GM12878 (cell line): ENCODE measurements at places on chromosomes 2 and 18. TPM values are rescaled to one million over a fixed set of nuclear protein-coding genes. Genes with fewer than 3 reads are reported as not detected.

GRCh38 chr2:68926796-68927195 is 25.9 kb downstream of the GKN2 start:
- no peak for DNase-seq

- DNase-seq: no peak
Observed at GRCh38 chr2:168926621-168927386, 25.7 kb downstream of the G6PC2 start.

DNA sequence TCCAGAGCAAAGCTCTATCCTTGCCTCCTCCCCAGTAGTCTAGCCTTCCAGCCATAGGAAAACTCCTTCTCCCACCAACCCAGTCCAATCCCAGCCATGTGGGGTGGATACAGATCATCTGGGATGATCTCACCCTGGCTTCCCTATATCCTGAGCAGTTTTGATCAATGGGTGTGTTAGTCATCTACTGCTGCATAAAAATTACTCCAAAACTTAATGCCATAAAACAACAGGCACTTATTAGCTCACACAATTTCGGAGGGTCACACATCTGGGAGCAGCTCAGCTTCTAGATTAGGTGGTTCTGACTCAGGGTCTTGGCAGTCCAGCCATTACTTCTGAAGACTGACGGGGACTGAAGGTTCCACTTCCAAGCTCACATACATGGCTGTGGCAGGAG is 190.4 kb downstream of the SPP2 start:
- no peak for DNase-seq

GRCh38 chr2:63422556-63422955 is 165.7 kb downstream of the WDPCP start:
- no peak for DNase-seq

DNA sequence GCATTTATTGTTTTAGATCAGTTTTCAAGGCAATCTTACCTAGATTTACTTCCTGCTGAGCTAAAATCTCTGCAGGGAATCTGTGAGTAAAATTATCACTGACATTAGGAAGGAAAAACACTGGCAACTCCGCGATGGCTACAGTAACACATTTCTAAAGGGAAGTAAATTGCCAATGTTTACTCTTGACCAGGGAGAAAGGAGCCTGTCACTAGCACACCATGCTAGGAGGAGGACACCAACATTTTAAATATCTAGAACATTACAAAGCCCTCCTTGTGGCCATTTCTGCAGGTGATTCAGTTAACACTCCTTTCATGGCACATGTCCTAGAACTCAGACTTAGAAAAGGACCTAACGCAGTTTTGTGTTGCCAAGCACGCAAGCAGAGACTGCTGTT is 58.4 kb downstream of the TCF4 start:
- no peak for DNase-seq

DNA sequence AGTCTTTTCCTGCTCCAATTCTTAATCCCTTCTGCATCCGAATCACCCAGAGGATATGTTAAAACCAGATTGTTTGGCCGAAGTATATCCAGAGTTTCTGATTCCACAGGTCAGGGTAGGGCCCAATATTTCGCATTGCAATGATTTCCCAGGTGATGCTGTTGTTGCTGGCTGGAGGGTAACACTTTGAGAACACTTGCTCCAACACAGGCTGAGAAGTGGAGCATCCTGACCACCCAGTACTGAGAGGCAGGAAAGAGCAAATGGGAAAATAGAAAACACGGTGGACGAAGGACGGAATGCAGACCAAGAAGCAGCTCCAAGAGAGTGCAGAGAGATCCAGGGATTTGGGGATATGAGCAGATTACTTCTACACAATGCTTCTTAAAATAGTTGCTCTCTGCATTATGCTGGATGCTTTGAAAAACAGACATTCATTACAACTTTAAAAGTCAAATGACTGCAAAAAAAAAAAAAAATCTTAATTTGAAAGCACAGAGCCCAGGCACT is 362.2 kb upstream of the SLC14A2 start:
- DNase-seq: no peak

DNA sequence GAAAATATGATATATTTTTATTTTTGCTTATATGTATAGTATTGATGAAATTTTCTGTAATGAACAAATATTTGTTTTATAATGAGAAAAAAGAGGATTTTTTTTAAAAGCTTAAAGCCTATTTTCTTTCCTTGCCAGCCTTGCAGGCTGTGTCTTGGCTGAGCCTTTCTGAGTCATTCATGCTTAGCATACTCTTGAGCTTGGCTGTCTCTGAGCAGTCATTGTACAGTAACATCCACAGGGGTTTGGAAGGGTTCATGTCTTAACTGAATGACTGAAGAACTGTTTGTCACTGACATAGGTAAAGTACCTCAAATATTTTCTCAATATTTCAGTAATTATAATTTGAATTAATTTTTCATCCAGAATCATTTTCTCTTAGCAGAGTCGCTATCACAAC is 49.3 kb downstream of the GPR39 start:
- DNase-seq: no peak

DNA sequence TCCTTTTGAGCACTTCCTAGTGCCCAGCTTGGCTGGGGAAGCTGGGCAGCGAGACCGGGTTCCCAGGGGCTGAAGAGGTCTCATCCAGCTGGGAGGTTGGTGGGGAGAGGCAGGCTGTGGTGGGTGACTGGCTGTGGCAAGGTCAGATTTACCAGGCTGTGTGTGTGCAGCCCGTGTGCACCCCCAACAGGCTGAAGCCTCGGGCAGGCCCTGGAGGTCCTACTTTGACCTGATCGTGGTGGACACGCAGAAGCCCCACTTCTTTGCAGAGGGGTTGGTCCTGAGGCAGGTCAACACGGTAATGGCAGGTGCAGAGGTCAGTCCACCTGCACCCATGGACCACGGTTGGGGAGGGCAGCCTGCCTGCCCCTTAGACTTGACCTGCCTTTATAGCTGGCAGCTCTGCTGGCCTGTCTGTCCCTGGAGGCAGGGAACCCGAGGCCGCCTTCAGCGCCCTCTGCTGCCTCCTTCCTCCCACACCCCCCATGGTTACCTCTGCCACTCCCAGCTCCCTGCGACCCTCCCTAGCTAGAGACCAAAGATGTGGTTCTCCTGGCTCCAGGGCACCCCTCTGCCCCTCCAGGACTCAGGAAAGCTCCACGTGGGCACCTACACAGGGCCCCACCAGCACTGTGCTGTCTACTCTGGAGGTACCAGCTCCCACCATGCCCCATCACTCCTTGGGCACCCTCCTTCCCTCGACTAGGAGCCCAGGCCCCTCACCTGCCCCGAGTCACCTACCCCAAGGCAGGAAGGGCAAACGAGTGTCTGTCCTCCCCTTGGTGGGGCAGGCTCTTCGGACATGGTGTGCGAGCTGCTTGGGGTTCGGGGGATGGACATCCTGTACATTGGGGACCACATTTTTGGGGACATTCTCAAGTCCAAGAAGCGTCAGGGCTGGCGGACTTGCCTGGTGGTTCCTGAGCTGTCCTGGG is 4.0 kb downstream of the NT5DC4 start:
- DNase-seq: no peak

DNA sequence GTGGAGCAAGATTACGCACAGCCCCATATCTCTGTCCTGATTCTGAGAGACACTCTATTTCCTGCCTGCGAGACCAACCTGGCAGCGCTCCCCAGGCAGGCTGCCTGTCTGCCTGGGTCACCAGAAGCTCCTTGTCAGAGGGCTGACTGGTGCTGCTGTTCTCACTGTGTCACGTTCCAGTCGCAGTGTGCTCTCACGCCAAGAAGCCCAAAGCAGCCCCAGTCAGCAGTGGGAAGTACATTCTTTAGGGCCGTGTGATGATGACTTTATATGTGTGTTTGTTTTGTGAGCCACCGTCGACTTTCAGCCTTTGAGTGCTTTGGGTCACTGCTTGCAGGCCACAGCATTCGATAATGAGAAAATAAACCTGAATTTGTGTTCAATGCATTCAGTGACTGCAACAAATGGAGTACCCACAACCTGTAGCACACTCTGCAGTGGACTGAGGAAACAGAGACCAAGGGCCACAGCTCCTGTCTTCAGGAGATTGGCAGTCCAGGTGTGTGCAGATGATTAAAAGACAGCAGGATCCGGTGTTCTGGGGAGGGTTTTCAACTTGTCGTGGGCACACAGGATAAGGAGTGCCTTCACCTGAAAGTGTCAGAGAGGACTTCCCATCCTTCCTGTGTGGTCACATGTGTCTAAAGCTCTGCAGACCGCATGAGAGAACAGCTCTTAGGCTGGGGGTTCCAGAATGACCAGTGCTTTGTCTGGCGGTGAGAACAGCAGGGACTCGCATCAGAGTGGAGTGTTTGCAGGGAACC is 4.8 kb downstream of the TNFRSF11A start:
- no peak for DNase-seq

- no peak for DNase-seq
Observed at GRCh38 chr2:98669675-98670074, 61.3 kb downstream of the MGAT4A start.

DNA sequence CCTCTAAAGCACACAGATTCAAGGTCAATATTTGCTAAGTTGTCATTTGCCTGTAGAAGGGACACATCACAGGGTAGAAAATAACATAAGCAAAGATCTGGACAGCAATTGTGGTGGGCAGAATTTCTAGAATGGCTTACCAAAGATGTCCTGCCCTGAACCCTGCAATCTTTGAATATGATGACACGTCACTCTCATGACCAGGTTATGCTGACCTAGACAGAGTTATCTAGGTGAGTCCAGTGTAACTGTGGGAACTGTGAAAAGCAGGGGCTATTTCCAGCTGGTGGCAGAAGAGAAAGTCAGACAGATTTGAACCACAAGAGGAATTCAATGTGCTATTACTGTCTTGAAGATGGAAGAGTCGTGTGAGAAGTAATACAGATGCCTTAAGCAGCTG is 112.3 kb upstream of the CNGA3 start:
- DNase-seq: no peak

- peak; percentile 5 for DNase-seq
Observed at GRCh38 chr18:67417864-67418523, 98.5 kb downstream of the DSEL start.

DNA sequence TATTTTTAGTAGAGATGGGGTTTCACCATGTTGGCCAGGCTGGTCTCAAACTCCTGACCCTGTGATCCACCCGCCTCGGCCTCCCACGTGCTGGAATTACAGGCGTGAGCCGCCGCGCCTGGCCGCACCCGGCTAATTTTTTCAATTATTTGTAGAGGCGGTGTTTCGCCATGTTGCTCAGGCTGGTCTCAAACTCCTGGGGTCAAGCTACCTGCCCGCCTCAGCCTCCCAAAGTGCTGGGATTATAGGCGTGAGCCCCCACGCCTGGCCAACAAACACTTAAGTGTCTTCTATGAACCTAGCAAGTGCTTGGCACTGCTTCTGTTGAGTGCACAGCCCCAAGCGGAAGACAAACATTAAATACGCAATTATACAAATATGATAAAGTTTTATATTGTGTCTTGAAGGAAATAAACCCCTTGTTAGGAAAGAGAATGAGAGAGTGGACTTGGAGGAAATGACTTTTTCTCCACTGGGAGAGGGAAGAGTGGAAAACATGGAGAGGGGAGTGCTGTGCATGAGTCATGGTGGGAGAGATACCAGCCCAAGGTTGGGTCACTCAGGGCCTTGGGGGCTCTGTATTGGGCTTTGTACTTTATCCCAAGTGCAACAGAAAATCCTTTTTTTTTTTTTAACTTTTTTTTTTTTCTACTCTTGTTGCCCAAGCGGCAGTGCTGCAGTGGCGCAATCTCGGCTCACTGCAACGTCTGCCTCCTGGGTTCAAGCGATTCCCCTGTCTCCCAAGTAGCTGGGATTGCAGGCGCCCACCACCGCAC is 41.4 kb upstream of the ACTR2 start:
- no peak for DNase-seq

GRCh38 chr2:128369108-128369555 is 50.5 kb upstream of the HS6ST1 start:
- no peak for DNase-seq

- no peak for DNase-seq
Observed at GRCh38 chr2:152405206-152406118, 70.5 kb downstream of the FMNL2 start.

GRCh38 chr2:135245071-135245470 is 193.0 kb downstream of the RAB3GAP1 start:
- DNase-seq: no peak

Gene BOLL
- total RNA-seq: not detected in 2 replicates

Gene CRYGC
- not detected in 2 replicates for total RNA-seq

Gene ZNF521
- 0.05 TPM in 1 of 2 replicates, not detected in the other for total RNA-seq

Gene YPEL5
- total RNA-seq: 21.6 and 22.5 TPM in 2 replicates

Gene NEURL3
- 0.44 and 0.72 TPM in 2 replicates for total RNA-seq

Gene C1GALT1C1L
- not detected in 2 replicates for total RNA-seq

Gene CHMP1B
- total RNA-seq: 14.4 and 15.1 TPM in 2 replicates

Gene PTH2R
- total RNA-seq: not detected in 2 replicates
